PC-9 (cell line): ENCODE measurements at places on chromosomes 12 and 14. TPM values are rescaled to one million over a fixed set of nuclear protein-coding genes. Genes with fewer than 3 reads are reported as not detected.
A peak's percentile ranks its signal among the peaks of the same experiment; 100 is the strongest.

KRT7 gene
- 3,783 and 4,555 TPM in 2 replicates for total RNA-seq

EIF2S1 gene
- total RNA-seq = 144 and 146 TPM in 2 replicates

CLEC2A gene
- total RNA-seq = not detected in 2 replicates

ARHGDIB gene
- 307 and 470 TPM in 2 replicates for total RNA-seq

DHRS4 gene
- total RNA-seq = 17.6 and 24.1 TPM in 2 replicates

NRIP2 gene
- not detected in 2 replicates for total RNA-seq

MYF5 gene
- total RNA-seq = not detected in 2 replicates

CCDC196 gene
- not detected in 2 replicates for total RNA-seq

CD4 gene
- 1.0 and 3.2 TPM in 2 replicates for total RNA-seq

ARID4A gene
- 17.0 and 22.2 TPM in 2 replicates for total RNA-seq

- DNase-seq = no peak
Measured at GRCh38 chr14:98341211-98341610, 930.8 kb downstream of the BCL11B start.

DNA sequence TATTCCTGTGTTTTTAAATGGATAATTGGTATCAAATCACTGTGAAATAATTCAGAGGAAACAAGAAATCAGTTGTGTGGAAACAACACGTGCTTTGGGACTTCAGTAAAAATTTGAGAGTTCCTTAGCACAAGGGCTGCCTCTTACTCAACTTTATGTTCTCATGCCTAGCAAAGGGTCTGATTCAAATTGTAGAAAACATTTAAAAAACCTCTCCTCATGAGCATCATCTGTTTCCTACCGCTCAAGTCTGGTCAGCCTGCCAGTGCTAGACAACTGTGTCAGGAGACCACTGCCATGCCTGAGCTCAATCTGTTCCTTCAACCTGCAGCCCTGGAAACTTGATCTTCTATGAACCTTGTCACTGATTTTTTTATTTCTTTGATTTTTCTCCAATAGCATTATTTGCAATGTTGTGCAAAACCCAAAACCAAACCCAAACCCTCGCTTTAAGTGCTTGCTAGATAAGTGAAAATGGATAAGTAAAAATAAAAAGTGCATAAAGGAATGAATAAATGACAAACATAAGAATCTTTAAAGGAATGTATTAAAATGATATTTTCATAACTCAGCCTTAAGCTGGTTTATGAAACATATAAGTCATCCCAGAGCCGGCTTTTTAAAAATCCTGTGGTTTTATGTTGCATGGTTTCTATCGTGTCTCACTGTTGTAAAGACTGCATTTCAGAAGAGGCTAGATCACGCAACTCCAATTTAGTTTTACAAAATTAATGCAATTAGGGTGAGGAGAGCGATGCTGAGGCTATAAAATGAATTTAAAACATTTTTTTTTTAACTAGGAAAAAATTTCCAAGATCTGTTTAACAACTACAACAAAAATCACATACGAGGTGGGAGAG is 361.2 kb upstream of the PDE3A start:
- no peak for DNase-seq

GRCh38 chr12:66426696-66427095 is 124.4 kb downstream of the HELB start:
- DNase-seq = no peak

DNA sequence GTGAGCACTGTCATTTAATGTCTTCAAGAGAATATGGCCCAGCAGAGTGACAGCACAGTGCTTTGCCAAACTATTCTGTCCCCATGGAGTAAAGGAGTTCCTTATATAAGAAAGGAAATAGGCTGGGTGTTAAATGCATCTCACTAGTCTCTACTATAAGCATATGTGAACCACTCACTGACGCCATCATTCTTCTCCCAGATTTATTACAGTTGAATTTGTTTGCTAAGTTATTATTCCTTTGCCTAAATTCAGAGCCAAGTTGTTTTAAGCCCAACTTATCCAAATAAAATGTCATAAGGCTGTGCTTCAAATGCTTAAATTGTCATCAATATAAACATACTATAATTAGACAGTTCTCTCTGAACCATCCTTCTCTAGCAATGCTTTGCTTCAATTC is 151.6 kb downstream of the KCNA5 start:
- DNase-seq = no peak

GRCh38 chr12:89016970-89017778 is 335.1 kb downstream of the DUSP6 start:
- peak; percentile 37 for DNase-seq

GRCh38 chr12:132537049-132537448 is 47.1 kb downstream of the FBRSL1 start:
- DNase-seq = no peak

DNA sequence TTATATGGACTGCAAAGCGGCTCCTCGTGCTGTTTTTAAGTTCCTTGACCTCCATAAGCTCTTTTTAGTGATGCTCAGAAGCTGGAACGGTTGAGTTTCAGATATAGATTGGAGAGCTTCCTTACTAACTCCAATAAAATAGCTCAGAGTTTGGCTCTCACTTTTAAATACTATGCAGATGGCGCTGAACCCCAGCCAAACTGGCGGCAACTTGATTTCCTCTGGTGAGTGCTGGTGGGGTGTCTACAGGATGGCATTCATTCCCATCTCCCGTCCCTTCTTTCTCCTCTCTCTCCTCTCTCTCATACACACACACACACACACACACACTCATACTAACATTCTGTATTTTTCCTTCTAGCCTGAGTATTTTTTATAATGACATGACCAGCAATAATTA is 346.3 kb downstream of the ETNK1 start:
- no peak for DNase-seq

DNA sequence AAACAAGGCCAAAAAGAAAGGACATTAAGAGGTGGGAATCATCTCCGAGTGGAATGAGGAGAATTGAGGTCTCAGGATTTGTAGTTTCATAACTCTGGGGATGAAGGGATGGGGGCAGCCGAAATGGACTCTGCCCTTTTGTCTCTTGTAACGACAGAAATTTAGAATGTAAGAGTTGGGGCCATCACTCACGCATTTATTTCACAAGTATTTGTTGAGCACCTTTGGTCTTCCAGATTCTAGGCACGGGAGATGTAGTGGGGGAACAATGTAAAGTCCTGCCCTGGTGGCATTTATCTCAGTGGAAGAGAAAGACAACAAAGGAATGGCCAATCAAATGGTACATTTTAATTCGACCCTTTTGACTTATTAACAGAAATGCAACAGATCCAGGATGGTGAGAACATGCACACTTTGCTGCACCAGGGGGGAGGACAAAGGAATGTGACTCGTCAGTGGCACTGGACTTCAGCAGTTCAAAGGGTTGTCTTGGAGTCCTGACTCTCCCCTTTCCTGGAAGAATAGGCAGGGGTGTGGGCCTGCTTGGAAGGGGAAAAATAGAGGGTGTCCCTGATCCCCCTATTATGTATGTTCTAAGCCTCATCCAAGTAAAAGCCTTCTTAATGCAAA is 102.0 kb downstream of the TMEM30B start:
- no peak for DNase-seq

- DNase-seq = no peak
Measured at GRCh38 chr14:44369401-44370123, 137.5 kb downstream of the FSCB start.

DNA sequence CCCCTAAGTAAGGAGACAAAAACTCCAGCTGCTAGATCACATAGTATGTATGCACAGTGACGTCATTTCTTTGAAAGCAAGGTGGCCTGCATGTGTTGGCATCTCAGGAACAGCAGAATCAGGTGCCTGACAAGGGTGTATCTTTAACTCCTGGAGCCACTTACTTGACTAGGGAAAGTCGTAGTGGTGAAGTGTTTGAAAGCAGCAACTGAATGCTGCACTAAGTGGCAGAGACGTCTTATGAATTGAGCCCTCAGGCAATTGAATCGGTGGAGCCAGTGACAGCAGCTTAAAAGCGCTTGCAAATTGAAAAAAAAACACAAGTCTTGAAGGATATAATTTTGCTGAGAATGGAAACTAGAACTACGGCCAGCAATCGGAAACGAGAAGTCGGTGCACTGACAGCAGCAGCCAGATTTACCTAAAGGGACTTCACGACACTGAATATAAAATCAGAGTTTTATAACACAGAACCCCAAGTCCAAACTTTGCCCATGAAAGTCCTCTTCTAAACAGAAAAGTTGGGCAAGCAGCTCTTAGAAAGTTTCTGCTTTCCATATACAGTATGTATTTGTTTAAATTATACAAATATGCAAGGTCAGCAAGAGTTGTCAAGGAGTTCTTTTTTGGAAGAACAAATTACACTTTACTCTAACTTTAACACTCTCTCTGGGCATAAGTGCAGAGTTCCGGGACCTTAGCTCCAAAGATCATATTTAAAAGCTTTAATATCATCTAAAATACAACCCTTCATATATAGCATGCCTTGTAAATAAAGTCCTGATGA is 1.1 kb downstream of the IGF1 start:
- no peak for DNase-seq

- DNase-seq = no peak
Measured at GRCh38 chr14:105525861-105526775, at the start of gene TMEM121. Gene TMEM121 (plus strand): TSS chr14:105526583. CDS start chr14:105528835, 2,252 bp downstream.

GRCh38 chr12:76398106-76398505 is 49.9 kb upstream of the BBS10 start:
- DNase-seq = no peak

DNA sequence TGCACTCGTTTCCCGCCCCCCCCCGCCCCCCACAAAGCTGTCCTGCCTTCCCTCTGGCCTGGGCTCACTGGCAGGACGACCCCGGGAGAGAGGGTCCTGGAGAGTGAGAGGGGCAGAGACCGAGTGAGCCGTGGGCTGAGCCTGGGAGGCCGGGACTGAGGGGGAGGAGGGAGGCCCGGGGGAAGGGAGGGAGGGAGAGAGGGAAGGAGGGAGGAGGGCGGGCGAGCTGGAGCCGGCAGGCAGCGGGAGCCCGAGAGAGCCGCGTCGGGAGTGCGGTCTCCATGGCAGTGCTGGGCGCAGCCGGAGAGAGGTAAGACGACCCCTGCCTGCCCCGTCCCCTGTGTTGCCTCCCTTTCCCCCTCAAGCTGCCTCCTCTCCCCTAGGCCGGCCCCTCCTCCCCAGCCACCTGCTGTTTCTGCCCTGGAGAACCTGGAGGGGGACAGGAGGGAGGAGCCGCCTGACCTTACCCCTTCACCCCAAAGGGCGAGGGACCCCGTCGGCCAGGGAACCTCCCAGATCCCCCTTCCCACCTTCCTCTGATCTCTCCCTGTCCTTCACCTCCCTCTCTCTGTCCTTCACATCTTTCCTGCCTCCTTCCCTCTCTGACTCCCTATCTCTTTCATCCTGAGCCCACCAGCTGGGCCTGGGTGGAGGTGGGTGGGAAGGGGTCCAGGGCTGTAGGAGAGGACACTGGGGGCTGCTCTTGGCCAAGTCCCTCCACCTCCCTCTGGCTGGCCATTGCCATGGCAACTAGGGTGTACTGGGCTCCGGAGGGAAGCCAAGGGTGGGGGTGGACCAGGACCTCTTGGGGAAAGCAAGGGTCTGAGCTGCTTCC is at the start of gene GPR162:
Gene GPR162, plus strand, starts transcription at position 231 of the 835 bp plus-strand sequence. CDS start 2,078 bp downstream, outside the sequence.
- no peak for DNase-seq
